ENCODE measurements at places on chromosomes 4 and X.
A peak's percentile ranks its signal among the peaks of the same experiment; 100 is the strongest.

- no peak for DNase-seq
Observed at GRCh38 chr4:83360018-83360417, 25.4 kb upstream of the HPSE start.

DNA sequence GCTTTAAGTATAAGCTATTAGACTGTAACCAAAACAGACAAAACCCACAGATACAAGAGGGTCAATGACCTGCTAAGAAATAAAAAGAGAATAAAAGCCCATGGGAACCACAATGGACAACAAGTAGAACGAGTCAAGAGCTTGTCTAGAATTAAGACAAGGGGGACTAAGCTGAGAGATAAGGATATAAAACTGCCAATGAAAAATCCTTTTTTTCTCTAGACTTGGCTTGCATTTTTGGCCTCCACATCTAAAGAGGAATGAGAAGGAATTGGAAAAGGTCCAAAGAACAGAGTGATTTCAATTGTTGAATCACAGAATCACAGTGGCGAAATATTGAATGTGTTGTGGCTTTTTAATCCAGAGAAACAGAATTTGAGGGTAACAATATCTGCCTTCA lies 135.7 kb downstream of the QDPR start:
- no peak for DNase-seq

- no peak for DNase-seq
Observed at GRCh38 chr4:5836943-5837342, 55.9 kb downstream of the CRMP1 start.

GRCh38 chr4:123843137-123843536 lies 446.5 kb downstream of the SPRY1 start:
- DNase-seq: no peak

GRCh38 chr4:16489226-16489625 lies 263.0 kb upstream of the TAPT1 start:
- no peak for DNase-seq

GRCh38 chrX:20061855-20062254 lies 54.9 kb downstream of the MAP7D2 start:
- DNase-seq: no peak

- no peak for DNase-seq
Observed at GRCh38 chr4:100889401-100889800, 371.6 kb upstream of the EMCN start.

DNA sequence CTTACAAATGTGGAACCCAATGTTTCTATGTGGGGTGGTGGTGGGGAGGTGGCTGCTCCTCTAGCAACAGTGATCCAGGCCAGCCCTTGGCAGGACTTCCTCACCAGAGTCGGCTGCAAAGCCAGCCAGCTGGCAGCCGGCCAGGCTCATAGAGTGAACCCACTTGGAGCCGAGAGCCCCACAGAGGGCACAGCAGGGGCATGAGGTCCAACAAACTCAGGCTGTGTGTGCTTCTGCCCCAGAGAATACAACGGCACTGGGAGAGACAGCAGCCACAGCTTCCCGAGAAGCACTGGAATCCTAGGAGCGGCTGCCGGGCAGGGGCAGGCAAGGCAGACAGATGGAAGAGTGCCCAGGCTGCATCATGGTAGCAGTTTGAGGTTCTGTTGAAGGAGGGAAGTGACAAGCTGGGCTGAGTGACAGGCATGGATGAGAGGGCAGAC lies 23.5 kb upstream of the SOWAHD start:
- no peak for DNase-seq

- no peak for DNase-seq
Observed at GRCh38 chr4:2792711-2793585, at the start of gene SH3BP2. Gene SH3BP2, plus strand, starts transcription at chr4:2793085. Its CDS starts 27,533 bp downstream, at chr4:2820618.

DNA sequence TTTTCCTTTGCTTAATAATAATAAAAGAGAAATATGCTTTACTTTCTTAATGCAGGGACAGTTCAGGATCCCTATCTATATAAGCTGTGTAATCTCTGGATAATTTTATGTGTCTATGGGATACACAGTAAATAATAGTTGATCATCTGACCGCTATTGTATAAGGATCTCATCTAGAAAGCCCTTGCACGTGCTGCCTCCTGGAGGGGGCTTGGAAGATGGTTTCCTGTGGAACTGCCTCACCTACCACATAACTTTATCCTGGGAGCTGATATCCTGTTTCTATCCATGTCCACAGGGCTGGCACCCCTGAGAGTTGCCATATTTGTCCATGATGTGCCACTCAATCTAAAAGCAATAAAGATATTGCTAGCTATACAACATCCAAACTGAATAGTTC lies 139.3 kb upstream of the FRMPD4 start:
- DNase-seq: no peak

GRCh38 chr4:172826346-172826745 lies 342.3 kb upstream of the GALNT7 start:
- DNase-seq: no peak

DNA sequence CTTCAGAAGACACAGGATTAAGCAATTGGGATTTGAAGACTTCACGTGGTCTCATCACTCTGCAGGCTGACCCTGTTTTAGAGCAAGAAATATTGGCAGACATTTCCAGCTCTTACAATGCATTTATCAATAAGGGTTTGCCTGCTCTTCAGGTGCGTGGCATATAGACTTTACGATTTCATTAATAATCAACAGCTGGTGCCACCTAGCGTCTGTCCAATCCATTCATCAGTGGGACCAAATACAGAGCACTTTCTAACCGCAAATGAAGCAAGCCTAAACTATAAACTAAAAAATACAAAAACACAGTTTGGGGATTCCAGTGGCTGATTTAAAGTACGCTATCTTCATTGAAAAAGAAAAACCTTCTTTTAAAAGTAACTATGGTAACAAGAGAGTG lies 125.4 kb upstream of the DMD start:
- no peak for DNase-seq

DNA sequence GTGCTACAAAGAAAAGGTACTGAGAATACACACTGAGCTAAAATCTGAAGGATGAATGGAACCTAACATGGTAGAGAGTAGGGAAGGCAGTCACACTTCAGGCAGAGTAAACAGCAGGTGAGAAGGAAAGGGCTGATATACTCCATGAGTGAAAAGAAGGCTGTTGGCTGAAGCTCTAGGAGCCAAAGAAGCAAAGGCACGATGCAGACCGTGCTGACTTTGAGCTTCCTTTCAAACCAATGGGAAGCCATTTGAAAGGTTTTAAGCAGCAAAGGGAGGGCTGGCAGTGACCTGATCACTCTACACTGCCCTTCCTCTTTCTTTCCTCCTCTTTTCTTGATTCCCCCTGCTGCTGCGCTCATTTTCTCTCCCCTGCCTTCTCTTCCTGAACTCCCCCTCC lies 66.4 kb downstream of the TMEM154 start:
- no peak for DNase-seq

- no peak for DNase-seq
Observed at GRCh38 chrX:110182362-110182761, 135.5 kb downstream of the AMMECR1 start.

DNA sequence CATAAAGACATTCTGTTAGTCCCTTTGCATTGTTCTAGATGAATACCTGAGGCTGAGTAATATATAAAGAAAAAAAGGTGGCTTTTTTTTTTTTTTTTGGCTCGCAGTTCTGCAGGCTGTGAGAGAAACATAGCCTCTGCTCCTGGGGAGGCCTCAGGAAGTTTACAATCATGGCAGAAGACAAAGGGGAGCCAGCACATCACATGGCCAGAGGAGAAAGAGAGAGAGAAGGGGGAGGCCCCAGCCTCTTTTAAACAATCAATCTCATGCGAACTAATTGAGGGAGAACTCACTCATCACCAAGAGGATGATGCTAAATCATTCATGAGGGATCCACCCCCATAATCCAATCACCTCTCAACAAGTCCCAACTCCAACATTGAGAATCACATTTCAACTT lies 364.0 kb upstream of the EPHA5 start:
- peak; percentile 2 for DNase-seq

Data from retina (tissue), 1 donor.